ENCODE measurements at places on chromosomes 4 and X.
A peak's percentile ranks its signal among the peaks of the same experiment; 100 is the strongest.

DNA sequence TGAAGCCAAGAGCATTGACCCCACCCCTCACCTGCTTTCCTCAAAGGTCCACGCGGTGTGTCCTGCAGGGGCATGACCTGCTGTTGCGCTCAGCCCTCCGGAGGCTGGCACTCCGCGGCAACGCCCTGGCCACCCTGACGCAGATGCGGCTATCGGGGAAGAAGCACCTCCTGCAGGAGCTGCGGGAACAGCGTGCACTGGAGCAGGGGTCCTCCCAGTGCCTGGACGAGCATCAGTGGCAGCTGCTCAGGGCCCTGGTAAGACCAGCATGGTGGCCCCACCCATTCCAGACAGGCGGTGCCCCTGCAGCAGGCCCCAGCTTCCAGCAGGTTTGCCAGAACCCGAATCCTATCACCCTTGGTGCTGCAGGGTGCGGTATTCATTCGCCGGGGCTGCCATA is 86.0 kb downstream of the EVC start:
- no peak for DNase-seq

DNA sequence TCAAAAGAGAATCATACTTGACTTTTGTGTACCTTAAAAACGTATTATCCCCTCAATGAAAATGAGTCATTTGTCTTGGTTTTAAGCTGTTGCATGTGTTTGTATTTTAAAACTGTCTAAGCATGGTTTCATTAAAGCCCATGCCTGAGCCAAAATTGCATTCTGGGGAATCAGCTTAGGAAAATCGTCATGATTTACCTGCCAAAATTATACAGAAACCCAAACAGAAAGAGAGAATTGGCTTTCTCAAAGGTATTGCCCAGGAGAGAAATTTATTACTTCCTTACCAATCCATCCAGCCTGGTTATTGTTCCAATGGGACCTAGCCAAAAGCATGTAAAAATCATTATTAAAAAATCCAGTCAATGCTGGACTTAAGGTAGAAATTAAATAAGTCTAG is 37.6 kb downstream of the GPR174 start:
- no peak for DNase-seq

DNA sequence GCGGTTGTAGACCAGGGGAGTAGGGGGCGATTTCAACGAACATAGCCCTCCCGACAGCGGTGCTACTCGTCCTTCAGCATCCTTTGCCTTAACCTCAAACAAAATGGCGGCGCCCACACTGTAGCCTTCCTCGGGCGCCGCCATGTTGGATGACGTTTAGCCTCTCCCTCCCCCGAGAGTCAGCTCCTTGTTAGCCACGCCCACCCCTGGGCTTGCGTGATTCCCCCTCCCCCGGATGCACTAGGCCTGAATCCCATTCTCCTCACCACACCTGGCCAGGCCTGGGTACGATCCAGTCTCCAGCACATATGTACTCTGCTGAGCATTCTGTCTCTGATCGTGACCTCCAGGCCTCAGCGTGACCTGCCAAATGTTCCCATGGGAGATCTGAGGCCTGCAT is 49.0 kb upstream of the ZNF157 start:
- no peak for DNase-seq

- no peak for DNase-seq
Measured at GRCh38 chrX:107288676-107289075, 82.3 kb downstream of the DNAAF6 start.

- DNase-seq = no peak
Measured at GRCh38 chr4:129394635-129395034, 298.7 kb downstream of the C4orf33 start.

- peak; percentile 40 for DNase-seq
Measured at GRCh38 chr4:112296949-112297880, at the start of gene ALPK1. Gene ALPK1, plus strand, starts transcription at chr4:112297369.

DNA sequence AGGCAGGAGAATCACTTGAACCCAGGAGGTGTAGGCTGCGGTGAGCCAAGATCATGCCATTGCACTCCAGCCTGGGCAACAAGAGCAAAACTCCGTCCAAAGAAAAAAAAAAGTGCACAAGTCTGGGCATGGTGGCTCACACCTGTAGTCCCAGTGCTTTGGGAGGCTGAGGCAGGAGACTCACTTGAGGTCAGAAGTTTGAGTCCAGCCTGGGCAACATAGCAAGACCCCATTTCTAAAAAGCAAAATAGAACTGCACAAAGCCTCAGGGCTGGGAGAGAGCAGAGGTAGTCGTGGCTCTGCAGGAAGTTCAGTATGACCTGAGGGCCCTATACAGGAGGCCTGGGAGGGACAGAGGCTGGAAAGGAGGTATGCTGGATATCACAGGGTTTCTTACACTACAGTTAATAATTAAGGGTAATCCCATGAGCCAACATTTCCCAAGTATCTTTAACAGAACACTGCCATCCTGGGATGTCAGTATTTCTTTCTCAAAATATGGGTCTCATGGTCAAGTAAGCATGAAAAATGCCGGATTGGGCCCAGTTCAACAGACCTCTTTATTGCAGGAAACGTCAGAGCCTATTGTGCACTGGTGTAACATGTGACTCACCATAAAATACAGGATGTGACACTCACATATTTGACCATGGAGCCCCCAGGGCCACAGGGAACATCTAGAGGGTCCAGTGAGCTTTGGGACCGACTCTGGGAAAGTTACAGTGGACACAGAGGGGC is 37.8 kb downstream of the ACSL1 start:
- no peak for DNase-seq

GRCh38 chr4:74453037-74453635 is 8.2 kb downstream of the AREG start:
- DNase-seq = no peak

DNA sequence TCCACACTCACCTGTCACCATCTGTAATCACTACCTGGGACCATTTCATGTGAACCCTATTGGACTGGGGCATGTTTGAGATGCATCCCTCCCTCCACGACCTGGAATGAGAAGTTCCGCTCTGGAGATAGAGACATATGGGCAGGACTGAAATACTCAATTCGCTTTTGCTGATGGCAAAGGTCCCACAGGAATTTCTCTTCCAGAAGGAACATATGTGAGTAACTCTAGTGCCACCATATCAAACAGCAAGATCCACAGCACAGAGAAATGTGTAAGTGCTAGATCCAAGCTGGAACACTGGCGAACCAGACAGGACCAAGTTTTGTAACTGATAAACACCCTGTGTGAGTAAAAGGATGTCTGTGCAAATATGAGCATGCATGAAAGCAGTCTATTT is 43.9 kb downstream of the SEL1L3 start:
- no peak for DNase-seq

DNA sequence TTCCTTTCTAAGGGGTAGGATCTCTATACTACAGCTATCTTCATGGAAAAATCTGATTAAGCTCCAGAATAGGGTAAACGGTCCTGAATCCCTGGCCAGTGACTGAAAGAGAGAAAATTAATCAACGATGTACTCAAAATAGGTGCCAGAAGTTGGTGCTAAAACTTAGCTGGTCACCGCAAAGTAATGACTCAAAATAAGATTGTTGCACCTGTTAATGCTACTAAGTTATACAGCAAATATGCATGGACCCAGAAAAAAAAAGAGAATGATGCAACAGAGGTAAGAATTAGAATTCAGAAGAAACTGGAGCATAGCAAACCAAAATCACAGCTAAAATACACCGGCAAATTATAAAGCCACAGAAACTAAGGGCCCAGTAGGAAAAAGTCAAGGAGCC is 239.7 kb upstream of the FAM241A start:
- no peak for DNase-seq

DNA sequence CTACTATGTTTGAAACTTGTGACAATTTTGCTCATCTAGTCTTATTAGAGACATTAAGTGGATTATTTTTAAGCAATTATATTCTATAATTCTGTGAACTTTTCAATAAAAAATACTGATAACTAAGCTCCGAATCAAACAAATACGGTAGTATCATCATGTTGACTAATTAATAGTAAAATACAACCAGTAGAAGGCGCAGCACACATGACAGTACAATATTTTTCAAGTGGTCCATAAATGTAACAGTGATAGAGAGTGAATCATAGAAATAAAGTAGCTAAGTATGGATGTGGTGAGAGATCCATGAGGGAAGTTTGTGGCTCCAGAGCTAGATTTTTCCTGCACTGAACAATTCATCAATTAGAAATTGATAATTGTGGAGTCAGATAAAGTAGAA is 666.2 kb downstream of the KCTD8 start:
- DNase-seq = no peak

GRCh38 chr4:137274404-137274803 is 257.9 kb downstream of the PCDH18 start:
- DNase-seq = no peak

DNA sequence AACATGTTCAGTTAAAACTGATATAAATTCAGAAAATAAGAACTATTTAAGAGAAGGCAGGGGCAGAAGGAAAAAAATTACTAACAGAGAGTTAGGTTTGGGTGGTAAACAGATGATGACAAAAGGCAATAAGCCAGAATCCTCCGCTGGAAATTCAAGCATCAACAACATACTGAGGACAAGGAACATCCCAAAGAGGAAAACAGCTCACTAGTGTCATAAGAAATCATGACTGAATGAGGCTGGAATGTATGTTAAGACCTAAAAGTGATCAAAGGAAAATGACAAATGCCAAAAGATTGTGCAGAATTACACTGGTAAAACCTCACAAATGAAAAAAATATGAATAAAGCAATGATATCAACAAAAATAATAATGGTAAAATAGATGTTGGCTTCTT is 88.4 kb downstream of the WDFY3 start:
- DNase-seq = no peak

DNA sequence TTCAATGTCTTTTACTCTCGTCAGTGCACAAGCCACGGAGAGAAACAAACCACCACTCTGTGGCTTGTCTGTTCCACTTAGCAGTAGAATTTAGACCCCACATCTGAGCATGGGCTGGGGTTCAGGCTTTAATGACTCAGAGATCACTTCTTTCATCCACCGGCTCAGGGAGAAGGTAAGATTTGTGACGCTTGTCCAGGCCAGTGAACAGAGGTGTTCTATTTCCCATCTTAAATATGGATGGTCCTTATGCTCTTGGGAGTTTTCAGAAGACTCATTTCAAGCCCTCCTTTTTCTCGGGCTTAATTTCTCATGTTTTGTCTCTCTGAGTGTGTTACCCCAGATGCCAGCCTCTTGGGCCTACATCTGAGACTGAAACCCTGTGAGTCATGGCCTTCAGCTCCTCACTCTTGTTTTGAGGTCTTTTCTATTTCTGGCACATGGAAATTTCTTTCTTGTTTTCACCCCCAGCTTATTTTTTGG is 127.4 kb upstream of the SFRP2 start:
- DNase-seq = no peak

GRCh38 chr4:72112514-72113156 is 80.8 kb downstream of the NPFFR2 start:
- no peak for DNase-seq

- DNase-seq = no peak
Measured at GRCh38 chr4:139763672-139764071, 98.1 kb downstream of the MGST2 start.

DNA sequence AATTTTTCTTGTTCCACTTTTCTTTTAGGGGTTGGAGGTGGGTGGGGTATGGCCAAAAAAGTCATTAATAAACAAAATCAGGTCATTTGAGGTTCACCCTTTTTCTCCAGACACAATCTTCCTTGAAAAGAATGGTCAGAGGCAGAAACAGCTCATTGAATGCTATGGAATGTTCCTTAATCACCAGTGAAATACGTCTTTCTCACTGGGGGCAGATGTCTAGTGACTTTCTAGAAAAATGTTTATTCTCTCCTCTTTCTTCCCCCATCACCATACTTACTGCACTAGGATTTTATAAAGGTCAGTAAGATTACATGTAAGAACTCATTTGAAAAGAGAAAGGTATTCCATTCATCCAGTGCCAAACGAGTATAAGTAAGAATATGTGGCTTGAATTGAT is 44.5 kb downstream of the MGST2 start:
- DNase-seq = no peak

- DNase-seq = no peak
Measured at GRCh38 chr4:95045429-95045828, 287.7 kb downstream of the BMPR1B start.

DNA sequence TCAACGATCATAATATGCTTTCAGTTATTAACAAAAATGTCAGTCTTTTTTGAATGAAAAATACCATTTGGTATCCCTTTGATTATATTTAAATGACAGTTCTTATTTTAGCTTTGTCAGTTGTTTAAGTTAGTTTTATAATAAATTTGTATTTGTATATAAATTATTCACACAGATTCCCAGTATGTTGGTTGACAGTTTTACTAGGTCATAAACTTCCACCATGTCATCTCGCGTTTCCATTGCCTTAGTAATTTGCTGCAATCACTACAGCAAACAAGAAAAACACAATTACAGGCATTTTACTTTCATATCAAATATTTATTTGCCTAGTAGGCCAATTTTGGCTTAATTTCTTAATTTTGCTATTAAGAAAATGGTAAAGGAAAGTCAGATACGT is 109.6 kb upstream of the ANK2 start:
- no peak for DNase-seq

DNA sequence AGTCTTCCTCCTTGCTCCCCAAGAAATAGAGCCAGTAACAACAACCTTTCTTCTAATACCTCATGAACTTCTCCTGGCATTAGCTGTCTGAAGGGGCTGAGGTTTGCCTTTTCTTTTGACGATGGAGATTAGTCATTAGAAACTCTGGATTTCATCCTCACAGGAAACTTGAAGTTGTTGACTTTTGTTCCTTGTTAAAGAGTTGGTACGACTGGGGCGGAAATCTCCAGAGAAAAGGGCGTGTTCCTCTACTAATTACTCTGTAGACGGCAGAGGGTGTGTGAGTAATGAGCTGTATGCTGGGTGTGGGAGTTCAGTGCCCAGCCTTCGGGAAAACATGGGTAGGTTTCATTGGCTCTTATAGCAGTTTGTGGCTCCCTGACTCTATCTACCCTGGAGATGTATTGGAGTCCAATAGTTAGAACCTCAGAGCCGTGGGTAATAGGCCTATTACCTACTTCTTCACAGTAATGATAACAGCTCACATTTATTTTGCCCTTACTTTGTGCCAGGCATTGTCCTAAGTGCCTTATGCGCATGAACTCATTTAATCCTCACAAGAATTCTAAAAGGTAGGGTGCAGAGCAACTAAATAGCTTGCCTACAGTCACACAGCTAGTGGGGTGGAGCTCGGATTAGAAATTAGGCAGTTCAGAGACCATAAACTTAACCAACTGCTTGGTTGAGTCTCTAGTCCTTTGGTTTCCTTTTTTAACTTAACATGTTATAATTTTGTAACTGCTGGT is 23.4 kb downstream of the TMEM164 start:
- DNase-seq = no peak

DNA sequence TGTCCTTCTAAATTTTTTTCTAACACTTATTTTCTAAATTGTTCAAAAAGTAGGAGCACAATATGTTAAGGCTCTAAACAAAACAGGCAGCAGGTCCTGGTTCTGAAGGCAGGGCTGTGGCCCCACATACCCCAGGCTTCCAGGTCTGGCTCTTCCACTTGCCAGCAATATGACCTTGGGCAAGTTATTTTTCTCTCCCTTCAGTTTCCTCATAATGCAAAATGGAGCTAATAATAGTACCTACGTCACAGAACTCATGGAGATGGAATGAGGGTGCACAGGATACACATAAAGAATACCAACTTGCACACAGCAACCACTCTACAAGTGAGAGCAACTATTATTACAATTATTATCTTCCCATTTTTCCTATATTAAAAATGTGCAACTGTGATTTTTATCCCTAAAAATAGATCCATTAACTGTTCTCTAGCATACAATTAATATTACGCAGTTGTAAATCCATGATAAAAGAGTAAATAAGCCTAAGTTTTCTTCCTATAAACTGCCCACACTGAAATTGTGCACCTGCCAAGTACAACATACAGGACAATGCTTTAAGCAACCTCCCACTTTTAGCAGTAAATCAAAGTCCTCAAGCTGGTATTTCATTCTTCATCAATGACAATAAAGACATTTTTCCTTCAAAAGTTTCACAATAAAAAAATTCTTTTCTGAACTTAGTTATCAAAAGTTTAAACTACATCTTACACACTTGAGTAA is 27.0 kb downstream of the OTUD4 start:
- no peak for DNase-seq
